ENCODE measurements at places on chromosomes 1 and 21.

GRCh38 chr1:202244841-202245261 is 51.3 kb downstream of the LGR6 start:
- DNase-seq, result no peak

DNA sequence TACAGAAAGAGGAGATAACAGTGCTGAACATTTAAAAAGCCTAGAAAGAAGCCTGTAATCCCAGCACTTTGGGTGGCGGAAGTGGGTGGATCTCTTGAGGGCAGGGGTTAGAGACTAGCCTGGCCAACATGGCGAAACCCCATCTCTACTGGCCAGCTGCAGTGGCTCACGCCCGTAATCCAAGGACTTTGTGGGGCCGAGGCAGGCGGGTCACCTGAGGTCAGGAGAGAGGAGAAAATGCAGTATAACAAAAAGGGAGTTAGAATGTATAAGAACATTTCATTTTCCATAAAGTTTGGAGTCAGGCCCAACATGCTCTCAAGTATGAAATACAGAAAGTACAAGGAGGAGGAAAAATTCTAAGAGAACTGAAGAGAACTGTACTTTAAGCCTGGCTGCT is 134.5 kb downstream of the SMYD3 start:
- DNase-seq, result no peak

DNA sequence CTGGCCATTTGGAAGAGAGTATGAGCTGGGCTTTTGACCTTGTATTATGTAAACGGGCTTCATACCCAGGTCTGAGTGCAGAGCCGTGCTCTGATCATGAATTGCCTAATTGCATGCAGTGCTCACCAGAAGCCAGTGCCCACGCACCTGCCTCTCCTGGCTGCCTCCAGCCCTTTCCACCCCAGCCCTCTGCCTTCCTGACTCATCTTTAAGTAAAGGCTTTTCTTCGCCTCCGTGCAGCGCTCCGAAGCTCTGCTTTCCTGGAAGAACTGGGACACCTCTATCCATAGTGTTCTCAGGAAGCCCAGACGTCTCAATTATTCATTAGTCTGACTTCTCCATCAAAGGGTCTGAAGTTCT is 413.7 kb downstream of the PTPRU start:
- no peak for DNase-seq

DNA sequence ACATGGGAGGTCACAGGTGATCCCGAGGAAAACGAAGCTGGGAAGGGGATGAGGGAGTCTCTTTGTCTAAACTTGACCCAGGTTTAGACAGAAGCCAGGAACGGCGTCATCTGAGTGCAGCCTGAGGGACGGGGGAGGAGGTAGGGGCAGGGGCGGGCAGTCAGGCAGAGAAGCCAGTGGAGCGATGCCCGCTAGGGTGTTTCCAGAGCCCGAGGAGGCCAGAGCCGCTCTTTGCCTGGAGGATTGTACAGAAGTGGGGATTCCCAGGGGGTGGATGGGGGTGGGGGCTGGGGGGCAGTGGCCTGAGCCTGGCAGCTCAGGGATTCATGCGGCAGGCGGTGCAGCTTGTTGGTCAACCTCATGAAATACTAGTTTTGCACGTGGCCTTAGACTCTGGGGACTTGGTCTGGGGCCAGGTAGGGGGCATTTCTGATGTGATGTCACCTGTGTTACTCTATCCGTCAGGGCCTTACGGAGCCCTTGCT is 58.4 kb downstream of the VPS26C start:
- DNase-seq, result no peak

DNA sequence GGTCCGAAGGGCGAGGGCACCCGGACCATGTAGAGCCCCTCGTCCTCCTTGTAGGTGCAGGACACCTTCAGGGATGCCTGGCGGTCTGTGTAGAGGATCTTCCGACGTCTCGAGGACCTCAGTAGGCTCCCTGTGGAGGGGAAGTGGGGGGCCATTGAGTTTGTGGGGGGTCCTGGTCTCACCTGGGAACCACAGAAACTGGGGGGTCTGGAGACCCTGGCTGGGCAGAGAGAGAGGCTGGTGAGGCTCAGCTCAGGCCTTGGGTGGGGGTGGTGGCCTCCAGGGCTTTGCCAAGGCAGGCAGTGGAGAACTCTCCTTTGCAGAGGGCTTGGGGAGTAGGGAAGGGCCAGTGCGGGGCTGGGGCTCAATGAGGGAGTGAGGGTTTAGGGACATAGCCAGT is 19.0 kb downstream of the MYOM3 start:
- no peak for DNase-seq

- DNase-seq, result no peak
Observed at GRCh38 chr1:29488086-29488793, 251.9 kb downstream of the PTPRU start.

DNA sequence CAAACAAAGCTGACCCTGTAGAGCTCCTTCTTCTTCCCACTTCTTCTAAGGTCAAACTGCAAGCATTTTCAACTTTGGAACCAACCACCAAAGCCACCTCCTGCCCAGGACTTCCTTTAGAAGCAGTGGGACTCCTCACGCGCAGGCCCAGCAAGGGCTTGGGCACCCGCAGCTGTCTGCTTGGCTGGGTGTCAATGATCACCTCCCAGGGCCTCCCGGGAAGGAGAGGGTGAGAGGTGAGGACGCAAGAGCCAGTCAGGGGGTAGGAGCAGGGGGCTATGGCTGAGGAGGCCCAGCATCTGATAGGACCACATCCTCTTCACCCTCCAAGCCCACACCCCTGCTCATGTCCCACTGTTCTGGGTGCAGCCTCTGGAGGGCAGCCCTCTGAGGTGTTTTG is 10.2 kb downstream of the KLHL21 start:
- no peak for DNase-seq

- peak; percentile 6 for DNase-seq
Observed at GRCh38 chr1:117231748-117232373, 21.1 kb upstream of the VTCN1 start.

DNA sequence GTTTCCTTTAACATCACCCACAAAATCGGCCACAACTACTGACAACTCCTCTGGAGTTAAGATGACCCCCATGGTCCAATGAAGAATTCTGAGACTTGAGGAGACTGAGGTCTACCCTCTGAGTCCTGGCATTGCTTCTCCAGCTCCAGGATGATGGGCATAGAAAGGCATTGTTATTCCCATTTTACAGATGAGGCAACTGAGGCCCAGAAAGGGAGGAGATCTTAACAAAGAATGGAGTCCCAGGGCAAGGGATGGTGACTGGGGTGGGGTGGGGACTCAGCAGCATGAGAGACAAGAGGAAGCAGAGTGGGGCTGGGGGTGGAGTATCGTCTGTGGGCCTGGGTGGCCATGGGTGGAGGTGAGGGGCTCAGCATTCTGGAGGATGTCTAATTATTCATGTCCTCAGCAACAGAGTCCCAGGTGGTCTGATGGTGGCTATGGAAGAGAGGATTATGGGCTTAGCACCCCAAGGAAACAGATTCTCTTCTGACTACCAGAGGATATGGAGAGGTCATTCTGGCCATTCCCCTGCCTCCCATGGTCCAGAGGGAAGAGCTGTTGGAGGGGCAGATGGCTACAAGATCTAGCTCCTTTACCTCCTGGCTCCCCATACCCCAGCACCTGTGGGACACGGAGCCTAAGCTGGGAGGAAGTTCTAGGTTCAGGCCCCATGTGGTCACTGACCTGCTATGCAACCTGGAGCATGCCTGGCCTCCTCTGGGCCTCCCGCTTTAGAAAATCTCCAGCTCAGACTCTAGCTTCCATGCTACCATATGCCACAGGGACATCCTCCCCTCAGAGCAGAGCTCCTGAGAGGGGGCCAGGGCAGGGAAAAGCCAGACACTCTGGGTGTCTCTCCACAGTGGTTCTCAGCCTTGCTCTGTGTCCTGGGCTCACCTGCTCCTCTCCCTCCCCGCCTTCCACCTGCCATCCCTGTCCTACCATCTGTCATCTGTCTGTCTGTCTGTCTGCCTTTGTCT is 37.4 kb upstream of the DMBX1 start:
- DNase-seq, result no peak

Measured in astrocyte of the hippocampus (primary cell).